ENCODE measurements at places on chromosomes 13 and 19. TPM values are rescaled to one million over a fixed set of nuclear protein-coding genes. Genes with fewer than 3 reads are reported as not detected.

Gene CRX
- not detected for total RNA-seq

DNA sequence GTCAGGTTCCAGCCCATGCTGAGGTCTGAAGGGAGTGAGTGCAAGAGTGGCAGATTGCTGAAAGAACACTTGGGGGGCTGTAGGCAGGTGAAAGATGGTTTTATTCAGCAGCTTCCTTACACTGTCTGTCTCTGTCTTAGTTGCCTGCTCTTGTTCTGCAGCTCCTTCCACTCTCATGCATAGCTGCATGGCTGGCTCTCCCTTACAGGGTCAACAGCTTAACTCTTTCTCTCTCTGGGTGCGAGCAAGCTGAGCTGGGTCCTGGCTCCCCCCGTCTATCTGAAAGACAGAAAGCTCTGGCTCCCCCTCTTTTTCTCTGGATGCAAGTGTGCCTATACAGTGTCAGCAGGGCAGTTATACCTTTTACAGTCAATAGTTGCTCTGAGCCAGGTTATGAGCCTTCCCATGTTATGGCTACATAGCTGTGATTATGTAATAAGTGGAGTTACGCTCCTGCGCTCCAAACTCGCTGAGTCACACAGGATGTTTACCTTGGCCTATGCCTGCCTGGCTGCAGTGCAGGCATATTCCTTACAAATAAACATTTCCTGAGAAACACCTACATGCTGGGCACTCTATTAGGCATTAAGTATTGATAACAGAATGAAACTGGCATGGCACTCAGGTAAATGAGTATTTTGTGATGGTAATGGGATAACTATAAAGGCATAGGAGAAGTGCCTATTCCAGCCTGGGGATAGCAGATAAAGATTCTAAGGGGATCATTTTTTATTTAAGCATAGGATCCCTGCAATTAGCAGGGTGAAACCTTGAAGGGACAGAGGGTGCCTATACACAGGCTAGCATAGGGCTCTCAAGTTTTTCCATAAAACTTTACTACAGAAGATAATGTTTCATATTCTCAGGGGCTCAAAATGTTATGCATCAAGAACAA lies 826.9 kb upstream of the PCDH9 start:
- no peak for DNase-seq

Gene TIMM44
- total RNA-seq: 88.3 TPM

- DNase-seq: no peak
Measured at GRCh38 chr13:23432626-23433025, 876 bp downstream of the SACS start.

- peak; percentile 62 for DNase-seq
Measured at GRCh38 chr19:38210458-38210987, 13.5 kb downstream of the DPF1 start.

DNA sequence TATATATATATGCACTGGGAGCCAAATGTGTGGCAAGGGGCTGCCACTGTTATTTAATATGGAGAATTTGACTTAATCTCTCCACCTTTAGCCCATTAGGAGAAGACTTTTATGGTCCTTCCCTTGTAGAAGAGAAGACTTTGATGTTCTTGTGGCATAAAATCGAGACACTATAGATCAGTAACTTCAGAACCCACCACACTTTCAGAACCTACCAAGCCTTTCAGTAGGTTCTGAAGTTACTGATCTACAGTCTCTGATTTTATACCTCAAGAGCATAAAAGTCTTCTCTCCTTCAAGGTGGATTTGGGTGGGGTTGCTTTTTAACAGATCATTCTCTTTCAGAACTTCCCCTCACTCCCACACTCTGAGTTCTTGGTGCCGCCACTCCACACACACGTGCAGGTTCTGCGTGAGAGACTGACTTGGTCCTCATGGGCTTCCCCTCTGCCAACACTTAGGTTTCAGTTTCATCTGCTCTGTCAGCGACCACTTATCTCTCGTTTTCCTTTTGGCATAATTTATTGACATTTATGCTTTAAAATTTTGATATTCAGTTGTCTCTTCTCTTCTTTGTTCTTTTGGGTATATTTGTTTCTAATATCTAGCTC lies 213.4 kb upstream of the PCDH17 start:
- no peak for DNase-seq

DNA sequence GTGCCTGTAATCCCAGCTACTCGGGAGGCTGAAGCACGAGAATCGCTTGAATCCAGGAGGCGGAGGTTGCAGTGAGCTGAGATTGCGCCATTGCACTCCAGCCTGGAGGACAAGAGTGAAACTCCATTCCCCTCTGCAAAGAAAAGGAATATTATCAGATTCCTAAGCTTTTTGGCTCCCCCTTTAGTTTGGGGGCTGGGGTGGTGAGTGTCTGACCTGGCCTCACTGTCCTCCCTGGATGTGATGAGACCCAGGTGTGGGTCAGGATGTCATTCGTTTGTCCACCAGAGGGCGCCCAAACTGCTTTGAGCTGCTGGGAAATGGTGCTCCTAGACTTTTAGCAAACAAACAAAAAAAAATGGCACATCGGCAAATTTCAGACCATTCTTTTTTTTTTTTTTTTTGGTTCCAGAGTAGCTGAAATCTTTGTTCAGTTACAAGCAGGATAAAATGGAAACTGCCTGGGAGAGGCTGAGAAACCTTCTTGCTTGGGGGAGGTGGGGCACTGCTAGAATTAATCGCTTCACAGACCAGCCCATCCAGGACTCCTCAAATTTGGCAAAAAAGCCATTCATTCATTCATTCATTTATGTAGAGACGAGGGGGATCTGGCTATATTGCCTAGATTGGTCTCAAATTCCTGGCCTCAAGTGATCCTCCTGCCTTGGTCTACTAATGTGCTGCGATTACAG lies 29.4 kb downstream of the SPC24 start:
- peak; percentile 79 for DNase-seq

- peak; percentile 48 for DNase-seq
Measured at GRCh38 chr13:44972956-44973581, 16.2 kb downstream of the NUFIP1 start.

Gene MAP4K1
- 0.13 TPM for total RNA-seq

Gene KCNJ14
- total RNA-seq: 0.96 TPM

- peak; percentile 68 for DNase-seq
Measured at GRCh38 chr13:30607908-30608307, 9.8 kb upstream of the USPL1 start.

- no peak for DNase-seq
Measured at GRCh38 chr13:42066542-42066941, 18.1 kb downstream of the DGKH start.

GRCh38 chr13:112105244-112105681 lies 38.3 kb downstream of the SOX1 start:
- no peak for DNase-seq

DNA sequence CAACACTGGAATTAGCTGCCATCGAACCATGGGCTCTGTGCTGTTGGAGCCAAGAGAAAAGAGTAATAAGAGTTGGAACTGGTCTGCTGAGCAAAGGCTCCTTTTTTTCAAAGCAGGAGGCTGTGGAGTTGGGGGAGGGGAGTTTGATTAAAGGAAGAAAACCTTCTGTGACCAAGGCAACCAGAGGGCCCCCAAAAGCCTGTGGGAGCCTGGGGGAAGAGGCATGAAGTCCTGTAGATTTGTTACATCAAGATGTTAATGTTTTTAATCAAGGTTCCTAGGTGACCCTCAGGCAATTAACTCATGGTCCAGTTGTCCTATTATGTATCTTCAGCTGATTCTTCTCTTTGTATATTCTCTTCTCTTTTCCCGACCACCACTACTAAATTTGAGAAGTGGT lies 403.9 kb downstream of the NDFIP2 start:
- DNase-seq: no peak

Gene MICU2
- 160 TPM for total RNA-seq

Gene TMEM150B
- total RNA-seq: not detected

DNA sequence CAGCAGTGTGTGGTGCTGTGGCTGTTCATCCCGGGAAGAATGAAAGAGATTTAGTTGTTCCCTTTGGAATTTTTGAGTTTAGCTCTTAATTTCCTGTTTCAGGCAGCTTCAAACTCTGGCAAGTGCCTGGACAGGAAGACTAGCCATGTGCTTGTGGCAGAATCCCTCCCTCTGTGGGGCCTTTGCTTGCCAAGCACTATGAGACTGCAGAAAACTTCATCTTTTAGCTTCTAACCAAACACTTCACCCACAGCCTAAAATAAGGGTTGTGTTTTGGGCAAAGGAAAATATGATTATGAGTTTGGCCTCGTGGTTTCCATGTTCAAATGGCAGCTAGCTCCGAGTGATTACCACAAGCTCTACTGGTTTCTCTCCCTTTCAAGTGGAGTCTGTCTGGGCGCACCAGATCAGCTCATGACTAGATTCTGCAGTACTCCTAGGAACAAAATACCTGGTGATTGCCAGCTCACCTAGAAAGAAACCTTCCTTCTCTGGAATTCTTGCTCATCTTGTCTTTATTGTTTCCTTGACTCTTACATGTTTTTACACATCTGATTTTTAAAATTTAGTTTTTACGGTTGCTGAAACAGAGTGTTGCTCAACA lies 707.5 kb downstream of the SLITRK6 start:
- DNase-seq: no peak

GRCh38 chr13:112892426-112893206 lies 76.4 kb upstream of the MCF2L start:
- DNase-seq: no peak

- no peak for DNase-seq
Measured at GRCh38 chr19:58385313-58385890, 1.7 kb upstream of the RPS5 start.

GRCh38 chr13:50529154-50529882 lies 314.2 kb downstream of the DLEU7 start:
- peak; percentile 97 for DNase-seq

DNA sequence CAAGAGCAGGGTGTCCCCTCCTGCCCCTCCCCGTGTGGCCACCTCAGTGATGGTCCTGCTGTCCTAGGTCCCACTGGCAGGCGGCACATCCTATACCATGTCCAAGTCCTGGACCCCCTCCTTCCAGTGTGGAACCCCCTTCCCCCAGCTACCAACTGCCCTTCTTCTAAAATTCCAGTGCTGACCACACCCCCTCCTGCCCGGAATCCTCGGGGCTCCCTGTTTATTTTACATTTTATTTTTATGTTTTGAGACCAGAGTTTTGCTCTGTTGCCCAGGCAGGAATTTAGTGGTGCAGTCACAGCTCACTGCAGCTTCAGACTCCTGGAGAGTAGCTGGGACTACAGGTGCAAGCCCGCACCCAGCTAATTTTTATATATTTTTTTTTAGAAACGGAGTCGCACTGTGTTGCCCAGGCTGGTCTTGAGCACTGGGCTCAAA lies 945 bp upstream of the CPAMD8 start:
- DNase-seq: no peak

- no peak for DNase-seq
Measured at GRCh38 chr13:39257642-39258041, 219.4 kb downstream of the NHLRC3 start.

GRCh38 chr13:113629866-113630265 lies 28.1 kb downstream of the ATP4B start:
- DNase-seq: no peak

GRCh38 chr19:18856385-18857126 lies 24.8 kb downstream of the UPF1 start:
- DNase-seq: peak; percentile 42

- DNase-seq: no peak
Measured at GRCh38 chr19:7932276-7932929, 6.5 kb upstream of the CTXN1 start.

DNA sequence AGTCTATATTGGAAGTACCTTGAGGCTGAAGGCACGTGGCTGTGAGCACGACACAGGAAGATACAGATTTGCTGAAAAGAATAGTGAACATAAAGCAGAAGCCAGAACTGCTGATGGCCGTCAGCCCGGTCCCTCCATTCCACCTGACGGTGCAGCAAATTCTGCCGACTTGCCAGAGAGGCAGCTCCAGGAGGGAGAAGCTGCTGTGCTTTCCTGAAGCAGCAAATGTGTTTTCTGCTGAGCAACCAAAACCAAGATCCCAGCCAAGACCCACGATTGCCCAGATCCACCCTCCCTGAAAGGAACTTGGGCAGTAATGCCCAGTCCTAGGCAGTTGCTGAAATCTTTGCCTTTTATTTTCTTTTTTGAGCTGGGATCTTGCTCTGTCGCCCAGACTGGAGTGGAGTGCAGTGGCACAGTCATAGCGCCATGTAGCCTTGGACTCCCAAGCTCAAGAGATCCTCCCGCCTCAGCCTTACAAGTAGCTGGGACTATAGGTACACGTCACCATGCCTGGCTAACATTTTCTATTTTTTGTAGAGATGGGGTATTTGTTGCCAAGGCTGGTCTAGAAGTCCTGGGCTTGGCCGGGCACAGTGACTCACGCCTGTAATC lies 7.0 kb upstream of the RCN3 start:
- DNase-seq: no peak

Gene SLC25A41
- not detected for total RNA-seq

DNA sequence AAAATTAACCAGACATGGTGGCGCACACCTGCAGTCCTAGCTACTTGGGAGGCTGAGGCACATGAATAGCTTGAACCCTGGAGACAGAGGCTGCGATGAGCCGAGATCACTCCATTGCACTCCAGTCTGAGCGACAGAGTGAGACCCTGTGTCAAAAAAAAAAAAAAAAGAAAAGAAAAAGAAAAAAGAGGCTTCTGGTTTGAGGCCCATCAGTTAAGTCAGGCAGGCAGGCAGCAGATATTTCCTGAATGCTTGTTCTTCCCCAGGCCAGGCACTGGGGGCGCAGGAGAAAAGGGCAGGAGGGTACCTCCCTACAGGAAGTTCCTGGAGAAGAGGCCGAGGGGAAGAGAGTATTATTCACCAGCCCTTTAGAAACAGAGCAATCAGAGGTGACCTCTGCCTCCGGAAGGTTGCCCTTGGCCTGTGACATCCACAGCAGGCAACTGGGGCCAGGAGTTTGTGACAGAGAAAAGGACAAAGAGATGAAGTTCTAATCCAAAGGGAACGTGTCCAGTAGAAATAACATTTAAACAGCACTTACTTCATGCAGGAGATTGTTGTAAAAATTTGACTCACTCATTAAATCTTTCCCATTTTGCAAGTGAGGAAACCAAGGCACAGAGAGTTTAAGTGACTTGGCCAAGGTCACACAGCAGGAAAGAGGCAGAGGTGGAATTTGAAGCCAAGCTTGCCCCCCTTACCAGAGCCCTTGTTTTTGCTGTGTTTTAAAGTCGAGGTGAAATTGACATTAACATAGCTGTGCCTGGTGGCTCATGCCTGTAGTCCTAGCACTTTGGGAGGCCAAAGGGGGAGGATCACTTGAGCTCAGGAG lies 4.3 kb upstream of the RLN3 start:
- no peak for DNase-seq

Gene CYP2A7
- not detected for total RNA-seq

Gene ZNF823
- 4.6 TPM for total RNA-seq

DNA sequence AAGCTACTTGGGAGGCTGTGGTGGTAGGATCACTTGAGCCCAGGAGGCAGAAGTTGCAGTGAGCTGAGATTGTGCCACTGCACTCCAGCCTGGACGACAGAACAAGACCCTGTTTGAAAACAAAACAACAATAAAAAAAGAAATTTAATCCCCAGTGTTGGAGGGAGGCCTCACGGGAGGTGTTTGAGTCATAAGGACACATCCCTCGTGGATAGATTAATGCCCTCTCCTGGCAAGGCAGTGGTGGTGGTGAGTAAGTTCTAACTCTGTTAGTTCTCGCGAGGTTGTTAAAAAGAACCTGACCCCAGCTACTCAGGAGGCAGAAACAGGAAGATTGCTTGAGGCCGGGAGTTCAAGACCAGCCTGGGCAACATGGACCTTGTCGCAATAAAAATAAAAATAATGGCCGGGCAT lies 27.6 kb upstream of the SIN3B start:
- DNase-seq: peak; percentile 29
